ENCODE measurements at places on chromosomes 2 and 18. TPM values are rescaled to one million over a fixed set of nuclear protein-coding genes. Genes with fewer than 3 reads are reported as not detected.

Gene CTAGE1
- total RNA-seq: not detected

DNA sequence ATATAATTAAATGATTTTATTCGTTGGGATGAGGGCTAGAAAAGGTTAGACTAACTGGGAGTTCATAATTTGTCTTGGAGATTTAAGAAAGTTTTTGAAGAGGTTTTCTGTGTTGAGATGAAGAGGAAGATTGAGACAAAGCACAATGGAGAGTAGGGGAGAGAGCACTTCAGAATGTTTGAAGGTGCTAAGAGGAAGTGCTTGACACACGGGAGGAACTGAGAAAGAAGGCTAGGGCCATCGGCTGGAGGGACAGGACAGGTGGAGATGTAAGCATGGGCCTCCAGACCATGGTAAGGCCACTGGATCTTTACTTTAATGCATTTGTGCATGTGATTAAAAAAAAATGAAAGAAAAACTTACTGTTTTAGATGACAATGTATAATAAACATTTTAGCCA lies 31.5 kb downstream of the GREB1L start:
- no peak overlapping the region for H3K27ac ChIP-seq
- H3K4me1 ChIP-seq: peaks cover 8% of the 10 kb centered on the region
- no peaks in the 10 kb centered on the region for H3K36me3 ChIP-seq
- H3K4me3 ChIP-seq: no peak overlapping the region
- DNase-seq: no peak

DNA sequence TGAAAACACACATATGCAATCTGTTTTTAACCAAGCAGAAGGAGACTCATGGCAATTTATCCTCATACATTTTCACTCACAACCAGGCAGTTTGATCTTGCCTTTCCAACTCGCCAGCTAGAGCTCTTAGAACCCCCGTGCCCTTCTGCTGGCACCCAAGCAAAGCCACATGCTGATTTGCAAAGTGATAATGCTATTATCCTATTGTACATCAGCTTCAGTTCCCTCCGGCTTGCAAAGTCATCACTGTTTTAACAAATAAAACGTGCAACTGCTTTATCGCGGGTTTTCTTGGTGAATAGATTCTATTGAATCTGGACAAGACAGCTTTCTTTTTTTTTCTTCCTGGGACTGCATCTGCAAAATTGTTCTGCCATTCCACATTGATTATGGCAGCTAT lies 314.6 kb downstream of the LNPK start:
- no peaks in the 10 kb centered on the region for H3K4me1 ChIP-seq
- H3K36me3 ChIP-seq: no peaks in the 10 kb centered on the region
- no peak overlapping the region for H3K27ac ChIP-seq
- no peak overlapping the region for H3K4me3 ChIP-seq
- peaks cover 42% of the 10 kb centered on the region for H3K27me3 ChIP-seq

Gene CLIP4
- 184 TPM for total RNA-seq

Gene AKAIN1
- not detected for total RNA-seq

DNA sequence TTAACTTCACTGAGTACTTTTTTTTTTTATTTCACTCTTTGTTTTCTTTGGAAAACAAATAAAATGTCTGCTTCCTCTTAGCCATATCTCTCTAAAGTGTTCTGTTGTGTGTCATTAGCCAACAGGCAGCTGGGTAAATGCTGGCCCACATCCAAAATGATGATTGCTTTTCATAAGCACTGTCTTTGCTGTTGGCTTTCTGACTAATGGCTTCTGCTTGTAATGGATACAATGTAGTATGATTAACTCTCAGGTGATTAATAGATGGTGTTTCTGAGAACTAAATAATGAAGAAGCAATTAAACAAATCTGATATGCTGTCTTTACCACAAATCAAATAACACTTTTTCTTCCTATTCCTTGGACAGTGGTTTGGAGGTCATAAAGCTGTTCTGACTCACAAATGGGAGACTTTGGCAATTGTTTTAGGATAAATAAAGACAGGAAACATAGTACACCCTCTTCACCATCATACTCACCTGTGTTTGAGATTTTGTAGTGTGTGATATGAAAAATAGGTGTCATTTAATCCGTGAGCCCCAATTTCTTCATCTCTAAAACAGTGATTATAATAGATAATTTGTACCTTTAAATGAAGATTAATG lies 888.4 kb downstream of the TSN start:
- H3K36me3 ChIP-seq: peaks cover 8% of the 10 kb centered on the region
- H3K4me3 ChIP-seq: no peak overlapping the region
- H3K4me1 ChIP-seq: no peaks in the 10 kb centered on the region
- no peak for DNase-seq

Gene MC5R
- total RNA-seq: not detected

GRCh38 chr2:224062481-224063297 lies 23.6 kb upstream of the SERPINE2 start:
- H3K27me3 ChIP-seq: peaks cover 9% of the 10 kb centered on the region
- H3K36me3 ChIP-seq: no peaks in the 10 kb centered on the region
- no peak for DNase-seq

- H3K4me1 ChIP-seq: no peaks in the 10 kb centered on the region
- no peak for DNase-seq
- H3K27ac ChIP-seq: no peak overlapping the region
- no peaks in the 10 kb centered on the region for H3K36me3 ChIP-seq
- H3K27me3 ChIP-seq: peaks cover 93% of the 10 kb centered on the region
- peak overlapping the region; percentile 65 for H3K4me3 ChIP-seq
Observed at GRCh38 chr2:127673291-127674069, 1.9 kb downstream of the LIMS2 start.

DNA sequence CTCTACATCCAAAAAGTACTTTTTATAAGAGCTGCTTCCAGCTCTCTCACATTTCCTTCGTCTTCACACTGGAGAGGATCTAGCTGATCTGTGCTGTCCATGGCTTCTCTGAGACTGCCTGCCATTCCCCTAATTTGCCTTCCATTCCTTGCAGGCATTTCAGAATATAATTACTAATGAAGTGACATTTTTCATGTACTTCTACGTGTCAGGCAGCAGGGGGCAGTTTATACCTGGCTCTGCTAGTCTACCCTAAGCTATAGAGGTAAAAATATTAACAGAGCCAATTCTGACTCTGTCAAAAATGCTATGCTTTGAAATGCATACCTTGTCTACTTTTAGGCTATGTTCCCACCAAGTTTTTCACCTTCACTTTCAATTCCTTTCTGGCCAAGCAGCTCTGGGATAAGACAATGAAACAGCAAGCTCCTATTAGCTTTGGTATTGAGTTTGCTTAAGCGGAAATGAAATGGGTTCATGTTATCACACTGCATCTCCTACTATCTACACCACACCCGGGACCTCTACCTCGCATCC lies 81.9 kb downstream of the MEP1B start:
- no peak overlapping the region for H3K4me3 ChIP-seq
- H3K4me1 ChIP-seq: peaks cover 17% of the 10 kb centered on the region
- no peaks in the 10 kb centered on the region for H3K27me3 ChIP-seq
- DNase-seq: peak; percentile 61
- no peak overlapping the region for H3K27ac ChIP-seq
- peaks cover 5% of the 10 kb centered on the region for H3K36me3 ChIP-seq

Gene SPP2
- total RNA-seq: not detected

DNA sequence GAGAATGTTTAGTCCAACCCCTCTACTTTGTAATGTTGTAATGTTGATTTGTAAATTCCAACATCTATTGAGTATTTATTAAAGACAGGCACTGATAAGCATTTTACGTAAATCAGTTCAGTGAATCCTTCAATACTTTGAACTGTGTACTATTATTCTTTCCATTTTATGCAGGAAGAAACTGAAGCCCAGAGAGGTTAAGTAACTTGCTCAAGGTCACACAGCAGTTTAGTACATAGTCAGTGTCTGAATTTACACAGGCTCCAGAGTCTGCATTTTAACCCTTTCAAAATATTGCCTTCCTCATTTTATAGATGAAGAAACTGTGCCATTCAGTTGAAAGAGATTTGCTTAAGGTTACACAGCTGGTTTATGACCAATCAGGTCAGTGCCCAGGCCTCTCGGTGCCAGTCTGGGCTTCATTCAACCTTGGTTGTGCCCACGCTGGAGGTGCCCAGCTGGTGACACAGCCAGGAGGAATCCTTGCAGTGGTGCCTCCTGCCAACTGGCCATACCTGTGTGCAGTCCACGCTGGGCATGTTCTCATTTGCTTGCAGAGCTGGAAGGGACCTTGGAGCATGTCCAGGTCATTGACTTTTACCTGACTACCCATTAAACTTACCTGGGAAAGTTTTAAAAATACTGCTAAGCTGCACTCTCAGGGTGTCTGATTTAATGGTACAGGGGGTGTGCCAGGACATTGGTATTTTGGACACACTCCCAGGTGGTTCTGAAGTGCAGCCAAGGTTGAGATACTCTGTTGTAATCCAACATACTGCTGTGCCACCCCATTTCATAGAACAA lies 74.3 kb upstream of the CYRIA start:
- no peak overlapping the region for H3K27ac ChIP-seq
- H3K36me3 ChIP-seq: no peaks in the 10 kb centered on the region
- no peaks in the 10 kb centered on the region for H3K4me1 ChIP-seq
- H3K27me3 ChIP-seq: no peaks in the 10 kb centered on the region
- no peak for DNase-seq

GRCh38 chr2:110670826-110671225 lies 7.0 kb downstream of the BUB1 start:
- H3K4me1 ChIP-seq: peaks cover 13% of the 10 kb centered on the region
- H3K27ac ChIP-seq: no peak overlapping the region
- H3K36me3 ChIP-seq: peaks cover 10% of the 10 kb centered on the region
- no peak overlapping the region for H3K4me3 ChIP-seq

Data from Calu3 (cell line).